ENCODE measurements at places on chromosomes 11 and 22. TPM values are rescaled to one million over a fixed set of nuclear protein-coding genes. Genes with fewer than 3 reads are reported as not detected.

The MRPL49 gene
- 42.6 TPM for total RNA-seq

DNA sequence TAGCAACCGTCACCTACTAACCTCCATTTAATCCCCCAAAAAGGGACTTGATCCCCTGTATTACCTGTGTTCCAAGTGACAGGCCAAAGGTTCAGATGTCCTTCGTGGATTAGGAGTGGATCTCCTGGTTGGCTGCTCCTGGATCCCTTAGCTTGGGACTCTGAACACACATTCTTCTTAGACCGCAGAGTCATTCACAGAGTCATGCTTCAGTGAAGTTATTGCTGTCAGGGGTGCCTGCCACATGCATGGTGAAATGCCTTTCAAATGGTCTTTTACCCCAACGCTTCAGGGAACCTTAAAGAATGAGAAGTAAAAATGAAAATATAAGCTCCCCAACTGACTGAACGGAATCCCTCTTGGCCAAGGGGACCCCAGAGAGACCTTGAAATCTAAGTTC, 49.1 kb downstream of the ADAMTS8 start:
- DNase-seq: no peak

The OR52H1 gene
- total RNA-seq: not detected

- no peak for DNase-seq
Measured at GRCh38 chr22:42945736-42946135, 69.2 kb downstream of the PACSIN2 start.

GRCh38 chr11:81219661-81220060, 1514.0 kb downstream of the FAM181B start:
- DNase-seq: no peak

The BTBD10 gene
- total RNA-seq: 51.5 TPM

Measured in astrocyte (in vitro differentiated cells and primary cell).